ENCODE measurements at places on chromosomes 3 and 15.

DNA sequence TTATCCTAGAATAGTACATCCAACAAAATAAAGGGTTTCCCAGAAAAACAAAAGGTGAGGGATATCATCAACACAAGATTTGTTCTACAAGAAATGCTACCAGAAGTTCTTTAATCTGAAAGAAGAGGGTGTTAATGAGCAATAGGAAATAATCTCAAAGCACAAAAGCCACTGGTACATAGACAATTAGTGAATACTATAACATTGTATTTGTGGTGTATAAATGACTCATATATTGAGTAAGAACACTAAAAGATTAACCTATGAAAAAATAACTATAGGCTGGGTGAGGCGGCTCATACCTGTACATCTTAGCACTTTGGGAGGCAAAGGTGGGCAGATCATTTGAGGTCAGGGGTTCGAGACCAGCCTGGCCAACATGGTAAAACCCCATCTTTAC lies 210.2 kb upstream of the SLITRK3 start:
- no peak for DNase-seq

- DNase-seq, result no peak
Observed at GRCh38 chr3:42489116-42489936, 13.1 kb upstream of the VIPR1 start.

- DNase-seq, result peak; percentile 87
Observed at GRCh38 chr3:152159328-152159727, 109.4 kb upstream of the MBNL1 start.

DNA sequence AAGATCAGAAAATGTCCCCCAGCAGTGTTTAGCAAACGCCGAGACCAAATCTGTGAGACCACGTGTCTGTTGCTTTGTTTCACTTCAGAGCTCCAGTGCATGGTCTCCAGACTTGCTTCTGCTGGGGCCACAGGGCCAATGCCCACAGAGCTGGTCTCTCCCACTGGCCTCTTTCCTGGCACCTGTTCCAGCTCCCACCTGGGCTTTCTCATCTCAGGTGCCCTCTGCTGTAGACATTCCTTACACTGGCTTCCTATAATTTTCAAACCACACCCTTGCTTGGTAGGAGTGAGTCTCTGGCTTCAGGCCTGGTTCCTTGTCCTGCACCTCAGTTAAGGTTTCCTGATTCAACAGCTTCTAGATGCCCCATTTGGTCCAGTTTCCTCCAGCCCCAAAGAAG lies 243.1 kb downstream of the ADAMTS17 start:
- no peak for DNase-seq

DNA sequence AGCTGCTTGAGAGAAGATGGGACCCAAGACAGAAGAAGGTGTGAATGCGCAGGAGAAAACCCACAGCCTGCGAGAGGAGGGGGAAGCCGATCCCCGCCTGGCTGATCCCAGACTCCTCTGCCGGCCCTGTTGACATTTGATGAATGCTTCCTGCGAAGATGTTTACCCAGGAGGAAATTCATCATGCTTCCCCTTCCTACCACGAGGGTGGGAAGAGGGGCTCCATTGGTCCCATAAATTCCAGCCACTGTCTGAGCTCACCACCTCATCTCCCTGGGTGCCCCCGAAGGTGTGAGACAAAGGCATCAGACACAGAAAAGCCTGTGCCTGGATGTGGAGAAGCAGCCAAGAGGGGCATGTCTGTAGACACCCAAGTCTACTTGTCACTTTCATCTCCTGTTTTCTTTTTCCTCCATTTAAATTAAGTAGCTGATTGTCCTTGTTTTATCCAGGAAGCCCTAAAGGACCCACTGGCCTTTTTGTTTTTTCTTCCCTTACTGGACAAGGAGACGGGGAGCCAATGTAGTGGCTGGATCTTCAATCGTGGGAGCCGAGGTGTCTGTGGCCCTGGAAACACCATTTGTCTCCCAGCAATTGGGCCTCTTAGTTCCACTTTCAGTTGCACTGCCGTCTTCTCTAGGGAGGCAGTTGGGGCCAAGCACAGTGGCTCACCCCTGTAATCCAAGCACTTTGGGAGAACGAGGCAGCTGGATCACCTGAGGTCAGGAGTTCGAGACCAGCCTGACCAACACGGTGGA lies 95.3 kb upstream of the HES1 start:
- DNase-seq, result no peak

- DNase-seq, result no peak
Observed at GRCh38 chr3:111545349-111545748, 3.4 kb downstream of the CD96 start.

DNA sequence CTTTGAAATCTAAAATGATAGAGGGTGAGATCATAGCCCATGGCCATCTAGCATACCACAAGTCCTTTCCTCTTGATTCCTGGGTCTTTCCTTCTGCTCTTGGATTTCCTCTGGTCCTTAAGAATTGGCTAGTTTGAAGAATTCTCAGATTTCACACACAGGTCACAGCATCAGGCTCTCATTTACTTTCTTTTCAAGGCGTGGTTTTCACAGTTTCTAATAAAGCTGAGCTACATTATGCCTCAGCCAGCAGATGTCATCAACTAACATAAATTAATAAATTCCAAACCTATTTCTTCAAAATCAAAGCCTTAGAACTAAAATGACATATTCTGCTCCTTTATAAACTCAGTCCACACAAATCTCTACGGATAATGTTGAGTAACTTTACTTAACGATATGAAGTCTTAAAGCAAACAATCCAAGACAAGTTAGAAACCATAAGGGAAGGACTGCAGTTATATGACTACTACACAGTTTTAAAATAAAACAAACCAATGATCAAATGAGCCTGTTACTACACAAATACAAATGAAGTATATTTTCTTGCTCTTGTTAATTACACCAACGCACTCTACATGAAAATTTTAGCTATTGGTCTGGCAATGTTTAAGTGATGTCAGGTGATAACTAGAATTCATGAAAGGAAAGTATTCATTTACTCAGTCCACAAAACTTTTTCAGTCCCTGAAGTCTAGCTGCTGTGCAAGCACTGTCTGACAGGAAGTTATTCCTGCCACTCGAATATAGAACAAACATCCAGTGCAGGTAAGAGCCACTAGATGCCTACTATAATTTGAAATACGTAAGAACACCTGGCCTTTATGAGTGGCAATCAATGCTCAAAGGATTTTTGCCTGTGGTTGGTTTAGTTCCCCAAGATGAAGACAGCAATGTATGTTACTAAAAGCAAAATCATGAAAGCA lies 9.2 kb downstream of the CCDC14 start:
- no peak for DNase-seq

All from astrocyte of the spinal cord (primary cell).